ENCODE measurements at places on chromosomes 7 and 10.
A peak's percentile ranks its signal among the peaks of the same experiment; 100 is the strongest.

GRCh38 chr7:1754345-1754908 lies 84.3 kb downstream of the ELFN1 start:
- no peak for DNase-seq

GRCh38 chr10:120392671-120393079 lies 64.4 kb upstream of the PLPP4 start:
- DNase-seq = no peak

DNA sequence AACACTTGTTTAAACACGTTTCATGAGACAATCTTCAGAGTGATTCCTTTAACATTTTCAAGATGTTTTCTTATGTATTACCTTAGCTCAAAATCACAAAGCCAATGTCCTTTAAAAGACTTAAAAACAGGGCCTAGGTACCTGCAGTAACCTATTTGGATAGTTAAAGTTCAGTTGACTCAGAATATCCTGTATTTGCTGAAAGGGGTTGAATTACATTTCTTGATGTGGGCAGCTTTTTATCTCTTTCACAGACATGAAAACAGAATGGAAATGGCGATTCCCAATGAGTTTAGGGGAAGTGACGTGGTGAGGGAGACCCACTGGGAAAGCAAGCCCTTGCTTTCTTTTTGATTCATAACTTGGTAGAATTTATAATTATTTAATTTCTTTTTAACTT lies 324.4 kb upstream of the AOAH start:
- DNase-seq = no peak

DNA sequence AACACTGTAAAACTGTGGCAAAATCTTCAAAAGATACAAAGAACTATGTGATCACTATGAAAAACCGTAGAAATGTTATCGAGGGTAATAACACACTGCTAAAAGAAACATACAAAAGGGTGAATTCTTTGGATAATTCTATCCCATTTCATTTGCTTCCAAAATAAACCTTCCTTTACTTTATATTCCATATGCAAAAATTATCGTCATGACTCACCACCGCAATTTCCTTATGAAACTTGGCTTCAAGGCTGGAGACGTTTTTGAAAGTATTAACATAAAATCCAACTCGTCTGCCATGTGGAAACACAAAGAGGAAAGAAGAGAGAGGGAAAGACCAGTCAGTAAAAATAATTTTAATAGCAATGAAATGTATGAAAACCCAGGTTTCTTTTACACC lies 165.2 kb downstream of the AMPH start:
- no peak for DNase-seq

DNA sequence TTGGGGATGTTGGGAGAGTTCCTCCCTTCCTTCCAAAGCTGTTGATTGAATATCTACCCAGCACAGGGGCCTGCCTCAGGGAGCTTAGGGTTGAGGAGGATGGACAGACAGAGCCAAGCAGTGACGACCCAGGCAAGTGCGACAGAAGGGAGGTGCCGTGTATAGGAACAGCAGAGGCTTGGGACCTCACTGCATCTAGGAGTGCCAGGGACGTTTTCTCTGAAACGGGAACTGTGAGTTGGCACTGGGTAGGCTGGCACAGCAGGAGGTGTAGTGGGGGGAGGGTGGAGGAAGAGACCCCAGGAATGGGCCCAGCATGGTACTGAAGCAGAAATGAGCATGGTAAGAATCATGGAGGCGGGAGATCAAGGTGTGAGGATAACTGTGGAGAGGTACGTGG lies 55.3 kb upstream of the MGMT start:
- DNase-seq = no peak

- no peak for DNase-seq
Observed at GRCh38 chr7:36514289-36515243, 124.9 kb downstream of the ANLN start.

- DNase-seq = peak; percentile 24
Observed at GRCh38 chr7:30888747-30889146, 22.9 kb upstream of the AQP1 start.

- no peak for DNase-seq
Observed at GRCh38 chr10:124727361-124727960, 16.7 kb downstream of the FAM53B start.

DNA sequence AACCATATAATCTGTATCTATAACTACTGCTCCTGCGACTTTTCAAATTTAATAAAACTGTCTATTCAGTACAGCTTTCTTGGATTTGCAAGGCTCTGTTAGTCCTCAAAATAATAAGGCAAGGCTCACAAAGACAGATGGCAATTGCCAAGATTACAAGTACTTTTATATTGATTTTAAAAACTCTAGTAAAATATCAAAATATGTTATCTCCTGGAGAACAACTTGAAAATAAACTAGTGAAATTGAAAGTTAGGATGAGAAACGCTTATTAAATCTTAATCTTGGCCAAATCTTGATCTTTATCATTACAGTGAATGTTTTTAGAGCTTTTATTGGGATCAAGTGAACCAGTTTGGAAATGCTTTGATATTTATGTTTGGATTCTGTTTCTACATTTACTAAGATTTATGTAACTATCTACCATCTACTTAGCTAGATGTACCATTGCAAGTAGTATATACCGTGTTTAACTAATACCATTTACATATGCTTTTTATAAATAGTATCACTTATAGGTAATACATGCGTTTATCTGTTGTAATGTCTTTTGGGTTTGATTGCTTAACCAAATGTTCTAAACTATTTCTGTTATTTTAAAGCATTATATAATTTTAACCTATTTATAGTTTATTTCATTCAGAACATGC lies 70.0 kb downstream of the CABCOCO1 start:
- DNase-seq = no peak

- no peak for DNase-seq
Observed at GRCh38 chr7:157819455-157819807, 482.6 kb downstream of the DNAJB6 start.

- no peak for DNase-seq
Observed at GRCh38 chr10:74912182-74912581, 85.8 kb downstream of the KAT6B start.

- no peak for DNase-seq
Observed at GRCh38 chr7:7443806-7444350, 91.8 kb downstream of the COL28A1 start.

GRCh38 chr10:101961591-101962498 lies 94.1 kb downstream of the ARMH3 start:
- DNase-seq = peak; percentile 88

- no peak for DNase-seq
Observed at GRCh38 chr10:123885406-123886170, 6.0 kb downstream of the CPXM2 start.

GRCh38 chr7:50721160-50721559 lies 61.5 kb downstream of the GRB10 start:
- peak; percentile 78 for DNase-seq

- no peak for DNase-seq
Observed at GRCh38 chr7:132735476-132735875, 159.2 kb upstream of the PLXNA4 start.

DNA sequence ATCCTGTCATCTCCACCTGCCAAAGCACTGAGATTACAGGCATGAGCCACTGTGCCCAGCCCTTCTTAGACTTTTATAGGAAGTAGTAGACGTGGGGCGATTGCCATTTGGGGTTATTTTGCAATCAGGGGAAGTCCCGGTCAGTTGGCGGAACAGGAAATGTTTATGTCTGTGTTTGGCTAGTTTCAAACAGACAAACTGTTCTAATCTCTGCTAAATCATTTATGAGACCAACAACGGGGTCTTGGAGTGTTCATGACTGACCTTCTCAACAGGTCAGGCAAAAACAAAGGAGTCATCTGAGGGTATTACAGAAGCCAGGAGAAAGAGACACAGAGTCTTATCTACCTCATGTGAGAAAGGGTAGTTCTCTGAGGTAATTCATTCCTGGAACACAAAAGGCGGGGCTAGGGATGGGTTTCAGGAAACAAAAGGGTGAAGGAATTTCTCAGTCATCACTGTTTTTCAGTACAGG lies 6.6 kb upstream of the TPK1 start:
- DNase-seq = no peak

- DNase-seq = no peak
Observed at GRCh38 chr10:77244746-77245145, 392.9 kb downstream of the KCNMA1 start.

DNA sequence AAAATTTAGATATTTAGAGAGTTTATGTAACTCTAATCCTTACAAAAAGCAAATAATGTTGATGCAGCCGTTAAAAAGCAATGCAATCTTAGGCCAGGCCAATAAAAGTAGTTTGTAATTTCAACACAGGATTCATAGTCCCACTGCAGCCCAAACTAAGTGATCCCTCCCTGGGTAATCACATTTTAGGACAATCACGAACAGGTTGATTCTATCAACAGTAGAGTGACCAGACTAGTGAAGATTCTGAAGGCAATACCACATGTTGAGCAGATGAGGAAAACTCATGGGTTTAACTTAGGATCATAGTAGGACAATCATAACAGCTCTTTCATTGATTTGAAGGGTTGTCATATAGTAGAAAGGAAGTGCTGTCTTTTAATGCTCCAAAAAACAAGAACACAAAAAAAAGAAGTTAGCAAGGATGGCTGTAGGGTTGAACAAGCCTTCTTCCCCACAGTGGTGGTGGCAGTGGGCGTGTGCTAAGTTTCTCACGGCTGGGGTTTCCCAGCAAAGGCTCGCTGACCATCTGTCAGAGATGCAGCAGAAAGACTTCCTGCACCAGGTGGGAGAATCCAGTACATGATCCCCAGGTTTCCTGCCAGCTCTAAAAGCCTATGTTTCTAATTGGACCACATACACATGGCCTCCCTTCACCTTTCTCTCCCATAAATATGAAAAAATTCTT lies 212.2 kb downstream of the CHRM2 start:
- no peak for DNase-seq

DNA sequence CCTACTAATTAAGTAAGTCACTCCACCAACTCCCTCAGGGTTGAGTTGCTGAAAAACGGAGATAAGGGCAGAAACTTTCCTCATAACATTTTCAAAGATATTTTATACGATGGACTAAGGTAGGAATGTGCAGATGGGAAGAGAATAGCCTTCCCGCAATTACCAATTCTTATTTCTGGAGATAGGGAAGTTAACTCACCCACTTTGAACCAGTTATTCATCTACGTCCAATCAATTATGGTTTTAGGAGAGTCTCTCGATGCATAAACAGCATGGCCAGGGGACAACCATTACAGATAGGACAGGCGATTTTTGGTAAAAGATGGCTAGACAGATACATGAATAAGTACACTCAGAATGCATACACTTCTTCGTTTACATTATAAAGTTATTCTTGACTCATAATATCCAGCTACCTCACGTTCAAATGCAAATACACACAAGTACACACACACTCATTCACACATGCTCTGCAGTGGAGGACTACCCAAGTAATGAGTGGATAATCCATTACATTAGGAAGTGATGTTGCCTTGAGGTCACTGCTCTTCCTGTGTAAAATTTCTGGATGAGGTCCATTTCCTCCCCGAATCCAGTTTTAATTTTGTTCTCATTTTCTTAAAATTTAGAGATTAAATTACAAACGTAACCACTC lies 25.2 kb upstream of the IMMP2L start:
- no peak for DNase-seq

DNA sequence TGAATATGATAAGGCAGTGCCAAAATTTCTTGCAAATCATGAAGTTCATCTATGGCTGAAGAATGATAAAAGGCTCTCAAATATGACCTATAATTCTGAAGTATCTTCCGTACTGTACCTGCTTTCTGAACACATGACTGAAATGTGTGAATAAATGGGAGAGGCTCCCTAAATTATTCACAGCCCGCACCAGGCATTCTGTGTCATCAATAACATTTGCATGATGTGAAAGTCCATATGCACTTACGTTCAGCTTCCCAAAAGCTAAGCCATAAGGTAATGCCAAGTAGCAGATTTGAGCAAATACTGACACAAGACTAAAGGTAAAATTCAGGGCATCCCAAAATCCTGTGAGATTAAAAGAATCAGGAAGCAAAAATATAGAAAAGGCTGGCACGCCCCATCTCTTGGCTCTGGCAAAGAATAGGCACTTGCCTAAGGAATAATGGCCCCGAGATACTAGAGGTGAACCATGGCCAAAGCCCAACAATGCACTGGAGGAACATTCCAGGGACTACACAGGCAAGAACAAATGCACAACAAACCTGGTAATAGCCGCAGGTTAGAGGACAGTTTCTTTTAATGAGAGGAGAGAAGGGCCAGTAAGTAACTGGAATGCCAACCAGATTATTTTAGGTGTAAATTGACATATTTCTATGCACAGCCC lies 280.5 kb downstream of the IPMK start:
- DNase-seq = no peak

DNA sequence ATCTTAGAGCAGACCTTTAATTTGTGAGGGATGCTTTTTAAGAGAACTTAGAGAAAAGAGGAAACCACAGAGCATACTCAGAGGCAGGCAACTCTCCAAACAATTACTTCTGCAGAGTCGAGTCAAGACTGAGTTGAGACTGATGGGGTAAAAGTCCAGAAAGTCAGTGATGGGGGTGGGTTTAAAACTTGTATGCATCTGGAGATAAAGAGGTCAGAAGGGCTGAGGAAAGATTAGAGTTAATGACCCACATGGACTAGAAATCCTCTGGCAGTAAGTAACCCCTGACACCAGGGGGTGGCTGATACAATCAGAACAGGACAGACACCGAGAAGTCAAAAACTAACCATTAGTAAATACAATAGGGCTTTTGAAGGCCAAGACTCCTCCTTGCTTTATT lies 42.4 kb upstream of the SEPTIN7 start:
- DNase-seq = no peak

- DNase-seq = no peak
Observed at GRCh38 chr10:103986360-103986759, 19.4 kb downstream of the SLK start.

- no peak for DNase-seq
Observed at GRCh38 chr7:106128836-106129235, 16.7 kb upstream of the SYPL1 start.

GRCh38 chr10:102876747-102877153 lies 7.5 kb downstream of the AS3MT start:
- no peak for DNase-seq

GRCh38 chr10:111085690-111086353 lies 9.0 kb downstream of the ADRA2A start:
- no peak for DNase-seq

DNA sequence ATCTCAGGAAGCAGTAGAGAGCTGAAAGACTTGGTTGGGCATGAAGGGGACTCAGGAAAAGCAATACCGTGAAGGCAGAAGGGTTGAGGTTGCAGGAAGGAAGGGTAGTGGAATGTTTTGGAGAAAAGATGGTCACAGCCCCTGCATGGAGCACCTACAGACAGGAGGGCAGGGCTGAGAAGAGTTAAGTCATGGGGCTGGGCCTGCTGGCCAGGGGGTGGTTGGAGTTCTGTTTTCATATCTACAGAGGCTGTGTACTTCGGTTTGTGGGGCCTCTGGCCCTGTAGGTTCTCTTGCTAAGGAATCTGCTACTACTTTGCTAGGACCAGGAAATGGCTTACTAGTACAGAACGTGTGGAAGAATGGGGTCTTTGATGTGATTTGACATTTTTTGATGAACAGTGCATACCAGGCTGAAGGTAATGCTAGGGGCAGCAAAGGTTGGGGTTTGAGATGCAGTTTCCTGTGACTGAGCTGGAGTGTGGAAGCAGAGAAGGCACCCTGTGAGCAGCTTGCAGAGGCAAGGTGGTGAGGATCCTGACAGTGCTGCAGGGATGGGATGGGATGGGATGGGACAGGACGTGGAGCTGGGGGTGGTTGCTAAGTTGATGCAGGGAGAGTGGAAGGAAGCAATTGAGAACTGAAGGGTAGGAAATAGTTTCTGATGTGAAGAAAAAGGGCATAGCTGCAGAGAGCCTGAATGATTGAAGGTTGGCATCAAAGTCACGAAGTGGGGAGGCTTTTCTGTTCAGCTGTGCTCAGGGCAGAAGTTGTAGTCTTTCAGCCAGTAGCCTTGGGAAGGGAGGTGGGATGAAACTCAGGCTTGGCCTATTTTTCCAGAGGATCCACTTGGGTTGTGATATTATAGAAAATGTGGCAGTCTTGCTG lies 7.8 kb downstream of the RPS24 start:
- no peak for DNase-seq
